PC-3 (cell line): ENCODE measurements at places on chromosomes 4 and X. TPM values are rescaled to one million over a fixed set of nuclear protein-coding genes. Genes with fewer than 3 reads are reported as not detected.

The RBMXL3 gene
- not detected in 2 replicates for total RNA-seq

The BANK1 gene
- 1.5 and 1.8 TPM in 2 replicates for total RNA-seq

The XK gene
- total RNA-seq = 7.7 and 8.0 TPM in 2 replicates

The MFAP3L gene
- 0.40 and 0.47 TPM in 2 replicates for total RNA-seq

The UGDH gene
- 50.0 and 53.4 TPM in 2 replicates for total RNA-seq

The GLOD5 gene
- total RNA-seq = not detected in 2 replicates

The MAGEA11 gene
- total RNA-seq = not detected in 2 replicates

The TMEM150C gene
- 0.46 and 0.58 TPM in 2 replicates for total RNA-seq

The MED14 gene
- 29.5 and 44.7 TPM in 2 replicates for total RNA-seq

The USP17L25 gene
- total RNA-seq = not detected in 2 replicates

The NHS gene
- 4.9 and 5.6 TPM in 2 replicates for total RNA-seq
